Smooth muscle cell of the pulmonary artery (primary cell): ENCODE measurements at places on chromosomes 5 and 9. TPM values are rescaled to one million over a fixed set of nuclear protein-coding genes. Genes with fewer than 3 reads are reported as not detected.

The PCDHGC4 gene
- 3.5 and 4.2 TPM in 2 replicates for total RNA-seq

The PGM5 gene
- 16.3 and 33.3 TPM in 2 replicates for total RNA-seq

The TMEM171 gene
- total RNA-seq: 1.2 and 1.3 TPM in 2 replicates

The WDR38 gene
- total RNA-seq: not detected in 2 replicates

The GAPVD1 gene
- 55.0 and 59.1 TPM in 2 replicates for total RNA-seq

The FOXI1 gene
- not detected in 2 replicates for total RNA-seq
